ENCODE measurements at places on chromosomes 2 and 18.

DNA sequence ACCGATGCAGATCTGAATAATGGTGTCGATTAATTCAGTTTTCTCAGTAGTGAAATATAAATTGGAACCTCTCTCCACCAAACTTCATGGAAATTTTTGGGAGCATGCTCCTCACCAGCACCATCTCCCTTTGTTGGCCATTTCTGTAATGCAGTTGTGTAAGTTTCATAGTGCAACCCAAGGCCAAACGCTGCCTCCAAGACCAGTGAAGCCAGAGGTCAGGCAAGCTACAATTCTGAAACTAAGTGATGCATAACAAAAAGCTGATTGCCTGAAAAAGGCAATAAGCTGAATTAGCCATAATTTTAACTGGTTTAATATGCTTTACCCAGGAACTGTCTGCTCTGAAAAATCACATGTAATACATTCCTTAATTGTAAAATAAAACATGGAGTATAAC is 138.3 kb upstream of the TACR1 start:
- DNase-seq, result no peak

DNA sequence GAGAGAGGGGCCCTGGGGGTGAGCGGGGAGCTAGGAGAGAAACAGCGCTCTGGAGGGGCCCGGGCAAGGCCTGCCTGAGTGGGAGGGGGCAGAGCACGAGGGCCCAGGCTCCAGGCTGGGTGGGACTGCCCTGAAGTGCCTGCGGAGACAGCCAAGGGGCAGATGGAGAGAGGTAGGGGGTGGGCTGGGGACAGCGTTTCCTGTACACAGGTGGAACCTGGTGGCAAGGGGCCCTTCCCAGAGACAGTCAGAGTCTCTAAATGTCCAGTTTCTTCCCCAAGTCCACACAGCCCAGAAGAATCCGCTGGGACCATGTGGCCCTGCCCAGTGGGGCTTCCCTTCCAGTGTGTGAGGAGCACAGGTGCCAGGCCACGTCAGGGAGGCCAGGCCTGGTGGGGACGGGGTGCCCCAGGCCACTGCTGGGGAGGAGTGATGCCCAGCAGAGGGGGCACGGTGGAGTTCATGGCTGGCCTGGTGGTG is 1.7 kb upstream of the GPR35 start:
- DNase-seq, result peak; percentile 19

GRCh38 chr2:29014811-29015421 is 33.8 kb downstream of the TOGARAM2 start:
- DNase-seq, result peak; percentile 69

DNA sequence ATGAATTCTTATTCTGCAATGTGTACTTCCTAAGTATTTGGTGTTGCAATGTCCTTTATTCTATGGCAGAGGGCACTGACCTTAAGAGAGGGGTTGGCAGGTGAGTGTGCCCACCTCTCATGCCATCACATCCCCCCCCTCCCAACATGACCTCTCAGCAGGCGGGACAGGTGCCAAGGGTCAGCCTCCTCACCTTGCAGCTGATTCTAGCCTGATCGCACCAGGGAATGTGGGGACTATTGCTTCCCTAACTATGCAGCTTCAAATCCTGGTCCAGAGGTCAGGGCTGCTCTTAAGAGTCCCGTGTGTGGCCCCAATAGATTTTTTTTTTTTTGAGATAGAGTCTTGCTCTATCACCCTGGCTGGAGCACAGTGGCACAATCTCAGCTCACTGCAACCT is 9.5 kb downstream of the HJURP start:
- DNase-seq, result no peak

DNA sequence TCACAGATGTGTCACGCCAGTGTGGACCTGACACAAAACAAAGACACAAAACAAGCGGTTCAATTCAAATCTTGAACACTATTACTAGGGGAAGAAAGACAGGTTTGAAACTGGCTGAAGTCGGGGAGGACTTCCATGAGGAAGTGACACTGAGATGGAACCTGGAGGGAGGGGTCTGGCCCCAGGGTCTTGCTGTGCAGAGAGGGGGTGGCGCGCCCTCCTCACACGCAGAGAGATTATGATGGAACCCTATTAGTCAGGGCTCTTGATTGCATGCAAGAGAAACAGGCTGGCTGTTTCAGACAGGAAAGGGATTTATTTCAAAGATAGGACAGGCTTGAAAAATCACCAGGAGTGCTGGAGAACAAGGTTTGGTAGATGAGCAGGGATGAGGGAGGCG is 363.6 kb upstream of the HS6ST1 start:
- DNase-seq, result no peak

DNA sequence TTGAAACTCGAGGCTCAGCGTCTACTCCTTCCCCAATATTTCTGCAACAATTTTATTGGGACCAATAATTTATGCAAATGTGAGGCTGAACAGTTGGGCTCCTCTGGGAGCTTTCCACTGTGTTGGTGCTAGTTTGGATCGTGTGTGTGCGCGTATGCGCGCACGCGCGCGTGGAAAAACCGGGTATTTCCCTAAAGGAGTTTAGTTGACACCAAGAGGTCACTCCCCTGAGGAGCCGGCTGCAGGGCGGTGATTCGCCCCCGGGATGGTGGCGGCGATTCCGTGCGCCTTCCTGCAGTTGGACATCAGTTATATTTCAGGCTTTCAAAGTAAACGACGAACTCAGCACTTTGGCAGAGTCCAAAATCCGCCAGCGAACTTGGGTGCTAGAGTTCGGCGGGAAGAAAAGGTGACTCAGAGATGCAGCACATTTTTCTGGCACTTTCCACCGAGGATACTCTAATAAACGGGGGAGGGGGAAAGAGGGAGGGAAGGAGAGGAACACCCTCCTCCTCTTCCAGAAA is 186.5 kb upstream of the FANCL start:
- DNase-seq, result no peak

GRCh38 chr2:42949125-42949524 is 156.7 kb upstream of the HAAO start:
- DNase-seq, result no peak

- no peak for DNase-seq
Measured at GRCh38 chr2:170524828-170525565, 190.1 kb upstream of the SP5 start.

DNA sequence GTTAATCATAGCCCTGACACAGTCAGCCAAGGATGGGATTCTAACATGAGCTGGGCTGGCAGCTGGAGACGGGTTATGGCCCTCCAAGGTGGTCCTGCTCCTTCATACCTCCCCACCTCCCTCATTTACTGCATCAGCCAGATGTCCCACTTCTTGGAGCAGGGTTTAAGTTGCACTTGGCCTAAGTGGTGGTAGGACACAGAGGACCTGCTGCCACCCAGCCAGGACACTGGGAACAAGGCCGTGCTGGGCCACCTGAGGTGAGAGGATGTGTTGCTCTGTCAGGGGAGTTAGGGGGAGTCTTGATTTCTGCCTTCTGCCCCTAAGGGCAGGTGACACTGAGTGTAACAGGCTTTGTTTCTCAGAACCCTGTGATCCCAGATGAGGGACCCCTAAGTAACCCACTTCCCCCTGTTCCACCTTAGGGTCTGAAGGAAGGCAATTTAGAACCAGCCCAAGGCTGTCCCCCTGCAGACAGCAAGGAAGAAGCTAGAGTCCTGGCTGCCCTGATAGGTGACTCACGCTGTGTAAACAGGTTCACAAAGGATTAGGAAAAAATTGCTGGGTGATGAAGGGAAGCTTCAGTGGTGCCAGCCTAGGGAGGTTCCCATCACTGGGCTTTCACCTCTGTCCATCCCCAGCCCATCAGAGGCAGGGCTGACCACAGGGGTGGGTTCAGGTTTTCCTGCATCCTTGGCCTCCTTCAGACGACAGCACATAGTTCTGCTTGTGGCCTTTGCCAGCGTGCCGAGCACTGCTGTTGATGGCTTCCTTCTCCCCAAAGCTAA is 114.3 kb upstream of the MCFD2 start:
- no peak for DNase-seq

DNA sequence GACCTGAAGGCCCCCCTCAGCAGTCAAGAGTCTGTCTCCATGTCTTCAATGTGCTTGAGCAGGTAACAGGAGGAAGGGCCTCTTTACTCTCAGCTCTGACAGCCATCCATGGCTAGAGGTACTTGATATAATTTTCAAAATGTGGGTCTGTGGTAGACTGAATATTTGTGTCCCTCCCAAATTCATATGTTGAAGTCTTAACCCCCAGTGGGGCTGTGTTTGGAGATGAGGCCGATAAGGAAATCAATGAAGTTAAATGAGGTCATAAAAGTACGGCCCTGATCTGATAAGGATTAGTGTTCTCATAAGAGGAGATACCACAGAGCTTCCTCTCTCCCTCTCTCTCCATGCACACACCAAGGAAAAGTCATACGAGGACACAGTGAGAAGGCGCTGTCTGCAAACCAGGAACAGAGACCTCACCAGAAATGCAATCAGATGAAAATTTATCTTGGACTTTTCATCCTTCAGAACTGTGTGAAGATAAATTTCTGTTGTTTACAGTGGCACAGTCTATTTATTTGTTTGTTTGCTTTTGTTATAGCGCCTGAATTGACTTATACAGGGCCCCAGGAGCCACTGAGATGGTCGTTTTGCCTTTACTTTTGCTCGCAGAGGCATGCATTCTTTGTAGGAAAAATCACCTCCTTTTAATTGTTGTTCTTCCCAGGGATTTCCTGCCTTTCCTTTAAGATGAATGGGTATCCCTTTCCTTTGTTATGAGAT is 274.8 kb upstream of the TRIB2 start:
- DNase-seq, result no peak

DNA sequence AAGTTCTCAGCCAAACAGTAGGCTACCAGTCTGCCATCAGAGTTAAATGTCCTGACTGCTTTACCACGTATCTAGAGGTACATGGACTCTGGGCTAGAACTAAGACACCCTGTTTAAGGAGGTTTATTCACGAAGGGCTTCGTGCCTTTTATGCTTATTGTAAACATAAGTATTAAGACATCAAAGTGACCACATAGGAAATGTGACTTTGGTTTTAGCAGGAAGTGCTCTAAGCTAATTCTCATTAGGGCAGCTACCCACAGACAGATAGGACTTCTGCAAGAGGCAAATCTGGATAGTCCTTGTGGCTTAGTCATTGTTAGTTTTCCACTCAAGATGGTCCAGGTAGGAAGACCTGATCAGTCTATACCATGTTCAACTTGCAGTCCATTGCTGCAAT is 233.3 kb upstream of the MGAT5 start:
- no peak for DNase-seq

GRCh38 chr2:66862885-66863650 is 428.1 kb downstream of the MEIS1 start:
- no peak for DNase-seq

DNA sequence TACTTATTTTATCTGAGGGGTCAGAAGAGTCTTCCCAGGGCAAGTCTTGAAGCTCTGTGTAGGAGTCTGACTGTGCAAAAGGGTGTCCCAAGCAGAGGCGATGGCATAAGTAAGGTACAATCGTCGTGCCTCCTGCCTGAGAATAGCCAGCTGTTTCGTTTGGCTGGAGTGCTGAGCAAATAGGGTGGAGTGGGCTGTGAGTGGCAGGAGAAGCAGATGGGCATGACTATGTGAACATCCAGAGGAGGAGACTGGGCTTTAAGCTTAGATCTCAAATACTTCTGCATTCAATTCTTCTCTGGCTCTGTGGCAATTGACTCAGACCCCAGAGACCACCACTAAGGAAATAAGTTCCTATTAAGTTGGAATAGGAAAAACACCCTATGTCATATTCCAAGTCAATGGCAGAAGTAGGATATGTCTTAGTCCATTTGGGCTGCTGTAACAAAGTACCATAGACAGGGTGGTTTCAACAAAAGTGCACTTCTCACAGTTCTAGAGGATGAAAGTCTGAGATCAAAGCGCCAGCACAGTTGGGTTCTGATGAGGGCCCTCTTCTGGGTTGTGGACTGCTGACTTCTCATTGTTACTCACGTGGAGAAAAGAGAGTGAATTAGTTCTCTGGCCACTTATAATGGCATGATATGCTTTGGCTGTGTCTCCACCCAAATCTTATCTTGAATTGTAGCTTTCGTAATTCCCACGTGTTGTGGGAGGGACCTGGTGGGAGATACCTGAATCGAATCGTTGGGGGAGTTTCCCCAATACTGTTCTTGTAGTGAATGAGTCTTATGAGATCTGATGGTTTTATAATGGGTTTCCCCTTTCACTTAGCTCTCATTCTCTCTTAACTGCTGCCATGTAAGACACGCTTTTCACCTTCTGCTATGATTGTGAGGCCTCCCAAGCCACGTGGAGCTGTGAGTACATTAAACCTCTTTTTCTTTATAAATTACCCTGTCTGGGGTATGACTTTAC is 120.2 kb downstream of the LPIN1 start:
- no peak for DNase-seq

DNA sequence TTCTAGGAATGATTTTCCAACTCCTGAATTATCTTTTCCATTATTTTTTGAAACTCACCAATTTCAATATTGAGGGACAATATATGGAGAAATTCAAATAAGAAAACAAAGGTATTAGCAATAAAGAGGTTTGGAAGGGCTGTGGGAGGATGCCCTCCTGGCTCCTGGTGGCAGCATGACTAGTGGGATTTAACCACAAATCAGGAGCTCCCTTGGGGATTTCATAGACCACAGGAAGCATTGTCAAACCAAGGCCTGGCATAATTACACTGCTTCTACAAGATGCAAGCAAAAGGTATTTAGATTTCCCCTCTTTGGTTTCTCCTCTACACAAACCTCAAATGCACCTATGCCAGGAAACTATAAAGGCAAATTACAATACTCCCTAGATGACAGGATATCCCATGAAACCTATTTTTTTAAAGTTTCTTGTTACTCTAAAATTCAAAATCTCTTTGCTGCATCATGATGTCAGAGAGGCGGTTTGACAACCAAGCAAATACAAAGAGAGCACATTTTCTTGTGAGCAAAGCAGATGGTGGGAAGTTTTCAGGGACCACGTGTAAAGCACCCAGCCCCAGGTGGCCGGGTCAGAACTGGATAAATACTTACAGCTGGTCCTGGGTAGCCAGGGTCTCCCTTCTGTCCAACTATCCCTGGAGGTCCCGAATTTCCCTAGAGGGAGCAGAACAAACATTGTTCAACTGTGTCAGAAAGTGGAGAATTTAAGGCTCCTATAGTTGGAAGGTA is 67.9 kb downstream of the COL6A3 start:
- no peak for DNase-seq

GRCh38 chr18:5693699-5694294 is 150.0 kb upstream of the EPB41L3 start:
- DNase-seq, result no peak

DNA sequence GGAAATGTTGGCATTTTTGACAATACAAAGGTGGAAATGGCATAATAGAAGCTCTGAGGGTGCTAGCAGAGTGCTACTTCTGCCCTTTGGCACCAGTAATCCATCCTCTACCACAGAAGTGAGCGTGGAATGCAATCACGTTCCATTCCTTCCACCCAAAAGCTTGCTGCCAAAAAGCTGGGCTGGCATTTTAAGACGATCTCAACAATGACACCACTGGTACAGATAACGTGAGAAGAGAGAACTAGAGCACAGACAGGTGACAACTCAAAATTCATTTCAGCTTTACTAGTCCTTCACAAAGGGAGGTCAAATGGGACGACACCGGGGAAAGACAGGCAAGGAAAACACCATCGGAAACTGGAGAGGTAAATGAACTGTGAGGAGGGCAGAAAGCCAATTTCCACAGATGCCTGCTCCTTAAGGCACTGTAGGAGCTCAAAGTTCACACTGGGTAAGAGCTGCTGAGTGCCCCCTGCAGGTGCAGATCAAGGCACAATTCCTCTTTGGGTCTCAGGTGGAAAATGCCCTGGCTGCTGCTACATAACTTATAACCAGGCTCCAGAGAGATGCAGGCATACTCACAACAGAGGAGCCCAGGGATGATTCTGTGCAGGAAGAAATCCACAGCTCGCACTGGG is 50.7 kb upstream of the RNU4ATAC start:
- DNase-seq, result no peak
